GM06990 (cell line): ENCODE measurements at places on chromosomes 13 and 19.

GRCh38 chr13:42874221-42874620, 92.8 kb downstream of the FAM216B start:
- DNase-seq = no peak

GRCh38 chr13:29279356-29280254, 315.9 kb downstream of the SLC7A1 start:
- DNase-seq = no peak

DNA sequence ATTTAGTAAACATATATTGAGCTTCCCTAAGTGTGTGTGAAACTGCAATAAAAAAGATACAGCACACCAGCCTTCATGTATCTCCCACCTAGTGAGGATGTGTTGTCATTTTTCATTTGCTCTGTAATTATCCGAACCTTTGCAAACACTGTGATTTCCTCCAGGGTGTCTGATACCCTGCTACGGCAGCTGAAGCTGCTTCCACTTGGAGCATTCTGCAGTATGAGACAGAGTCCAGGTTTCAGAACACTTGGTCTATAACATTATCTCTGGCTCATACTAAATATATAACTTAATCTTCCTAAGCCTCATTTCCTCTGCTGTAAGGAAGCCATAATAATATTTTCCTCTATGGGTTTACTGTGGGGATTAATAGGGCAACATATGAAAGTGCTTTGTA, 1338.1 kb upstream of the SLC10A2 start:
- no peak for DNase-seq

DNA sequence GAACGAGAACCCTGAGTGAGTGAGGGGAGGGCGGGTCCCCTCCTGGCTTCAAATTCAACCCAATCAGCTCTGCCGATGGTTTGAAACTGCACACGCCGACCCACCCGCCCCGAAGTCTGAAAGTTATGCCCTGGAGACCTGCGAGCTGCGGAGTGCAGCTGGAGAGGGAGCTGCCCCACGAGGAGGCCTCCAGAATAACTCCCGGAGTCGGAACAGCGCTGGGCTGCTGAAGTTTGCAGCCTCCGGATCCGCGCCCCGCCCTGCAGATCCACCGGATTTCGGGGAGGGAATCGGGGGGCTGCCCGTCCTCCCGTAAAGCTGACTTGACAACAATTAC, 7.0 kb downstream of the POU4F1 start:
- no peak for DNase-seq

- DNase-seq = no peak
Measured at GRCh38 chr19:3145909-3146676, 10.3 kb downstream of the GNA15 start.

DNA sequence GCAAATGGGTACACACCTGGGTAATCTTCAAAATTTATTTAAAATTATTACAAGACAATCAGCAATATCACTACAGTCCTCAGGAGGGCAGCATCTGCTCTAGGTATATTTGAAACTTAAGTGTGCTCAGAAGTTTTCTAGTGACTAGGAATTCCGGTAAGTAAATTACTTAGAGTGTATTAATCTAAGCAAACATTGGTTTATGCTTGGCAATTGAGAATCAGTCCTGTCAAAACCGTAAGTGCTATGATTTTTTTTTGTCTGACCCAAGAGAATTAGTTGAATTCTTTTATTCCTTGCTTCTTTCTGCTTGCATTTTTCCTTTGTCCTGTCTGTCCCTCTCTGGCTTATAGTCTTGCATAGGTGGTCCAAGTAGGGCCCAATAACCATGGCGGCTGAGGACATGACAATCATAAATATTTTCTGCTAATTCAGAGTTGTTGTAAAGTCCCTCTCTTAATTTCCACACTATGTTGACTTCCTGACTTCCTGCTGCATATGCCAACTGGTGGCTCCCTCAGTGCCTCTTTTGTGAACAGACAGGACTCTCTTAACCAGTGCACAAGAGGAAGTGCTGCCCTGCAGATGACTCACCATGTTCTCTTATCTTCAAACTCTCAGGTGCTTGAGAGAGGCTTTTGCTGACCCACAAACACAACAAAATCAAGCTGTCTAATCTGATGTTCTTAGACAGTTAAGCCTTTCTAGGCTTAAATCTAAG, 82.2 kb downstream of the SLAIN1 start:
- DNase-seq = peak; percentile 20

DNA sequence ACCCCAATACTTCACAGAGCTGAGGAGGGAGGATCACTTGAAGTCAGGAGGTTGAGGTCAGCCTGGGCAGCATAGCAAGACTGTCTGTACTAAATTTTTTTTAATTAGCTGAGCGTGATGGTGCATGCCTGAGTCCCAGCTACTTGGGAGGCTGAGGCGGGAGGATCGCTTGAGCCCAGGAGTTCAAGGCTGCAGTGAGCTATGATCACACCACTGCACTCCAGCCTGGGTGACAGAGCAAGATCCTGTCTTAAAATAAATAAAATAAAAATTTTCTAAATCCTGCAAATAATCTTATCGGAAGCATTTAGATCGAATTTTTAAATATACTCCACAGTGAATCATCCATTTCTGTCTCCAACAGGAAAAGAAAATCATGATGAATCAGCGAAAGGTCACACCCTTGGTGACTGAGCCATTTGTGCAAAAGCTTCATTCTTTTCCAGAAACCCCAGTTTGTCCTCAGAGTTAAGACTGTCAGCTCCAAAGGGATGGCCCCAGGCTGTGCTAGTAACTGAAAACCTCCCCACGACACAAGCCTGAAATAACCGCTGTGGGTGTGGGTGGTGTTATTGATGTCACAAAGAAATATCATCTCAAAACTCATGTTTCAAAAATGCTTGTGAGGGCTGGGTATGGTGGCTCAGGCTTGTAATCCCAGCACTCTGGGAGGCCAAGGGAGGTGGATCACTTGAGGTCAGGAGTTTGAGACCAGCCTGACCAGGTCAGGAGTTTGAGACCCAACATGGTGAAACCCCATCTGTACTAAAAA, 167.6 kb downstream of the PTPRS start:
- no peak for DNase-seq

GRCh38 chr13:112248862-112249592, 127.1 kb upstream of the SPACA7 start:
- DNase-seq = no peak

DNA sequence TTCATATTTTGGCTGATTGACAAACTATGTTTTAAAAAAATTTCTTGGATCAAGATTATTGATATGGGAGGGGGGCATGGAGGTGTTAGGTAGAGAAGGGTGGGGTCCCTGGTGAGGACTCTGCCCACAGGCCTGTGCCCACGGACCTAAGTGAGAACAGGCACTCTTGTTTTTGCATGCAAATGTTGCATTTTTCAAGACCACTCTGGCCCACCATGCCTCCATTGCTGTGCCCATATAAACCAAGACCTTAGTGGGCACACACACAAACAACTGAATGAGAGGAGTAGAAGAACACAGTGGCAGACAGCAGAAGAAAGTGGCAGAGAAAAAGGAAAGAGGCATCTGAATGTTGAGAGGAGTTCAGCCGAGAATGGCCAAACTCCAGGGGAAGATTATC, 69.6 kb upstream of the ZNF98 start:
- no peak for DNase-seq

DNA sequence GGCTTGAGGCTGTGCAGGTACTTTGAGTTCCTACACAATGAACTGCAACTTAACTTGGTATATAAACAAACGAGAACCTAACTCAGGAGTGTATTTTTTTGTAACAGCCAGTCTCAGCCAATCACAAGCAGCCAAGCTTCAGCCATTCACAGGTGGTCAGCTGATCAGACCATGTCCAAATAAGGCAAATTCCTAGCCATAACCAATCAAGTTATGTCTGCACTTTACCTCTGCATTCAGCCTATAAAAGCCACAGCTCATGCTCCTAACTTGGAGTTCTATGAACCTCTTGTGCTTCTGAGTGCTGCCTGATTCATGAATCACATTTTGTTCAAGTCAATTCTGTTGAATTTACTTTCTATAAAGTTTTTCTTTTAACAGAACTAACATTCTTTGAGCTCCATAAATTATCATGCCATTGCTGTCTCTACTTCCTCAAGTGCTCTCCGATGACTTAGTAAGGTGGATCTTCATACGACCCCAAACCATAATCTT, 16.8 kb upstream of the MEDAG start:
- DNase-seq = no peak

DNA sequence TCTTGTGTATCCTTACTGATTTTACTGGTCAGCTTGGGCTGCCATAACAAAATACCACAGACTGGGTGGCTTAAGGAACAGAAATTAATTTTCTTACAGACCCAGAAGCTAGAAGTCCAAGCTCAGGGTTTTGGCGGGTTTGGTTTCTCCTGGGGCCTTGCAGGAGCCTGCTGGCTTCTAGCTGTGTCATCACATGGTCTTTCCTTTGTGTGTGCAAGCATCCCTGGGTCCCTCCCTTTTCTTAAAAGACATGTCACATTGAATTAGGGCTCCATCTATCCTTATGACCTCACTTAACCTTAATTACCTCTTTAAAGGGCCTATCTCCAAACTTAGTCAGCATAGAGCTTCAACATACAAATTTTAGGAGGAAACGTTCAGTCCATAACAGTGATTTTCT, 23.4 kb downstream of the UBAC2 start:
- DNase-seq = no peak

GRCh38 chr13:76958841-76959432, 10.6 kb downstream of the ACOD1 start:
- DNase-seq = no peak

- no peak for DNase-seq
Measured at GRCh38 chr13:75685239-75685697, 49.1 kb downstream of the LMO7 start.

- peak; percentile 46 for DNase-seq
Measured at GRCh38 chr19:1754636-1755466, 1.5 kb downstream of the ONECUT3 start.

GRCh38 chr19:35171730-35172129, 17.2 kb downstream of the FXYD5 start:
- DNase-seq = no peak

DNA sequence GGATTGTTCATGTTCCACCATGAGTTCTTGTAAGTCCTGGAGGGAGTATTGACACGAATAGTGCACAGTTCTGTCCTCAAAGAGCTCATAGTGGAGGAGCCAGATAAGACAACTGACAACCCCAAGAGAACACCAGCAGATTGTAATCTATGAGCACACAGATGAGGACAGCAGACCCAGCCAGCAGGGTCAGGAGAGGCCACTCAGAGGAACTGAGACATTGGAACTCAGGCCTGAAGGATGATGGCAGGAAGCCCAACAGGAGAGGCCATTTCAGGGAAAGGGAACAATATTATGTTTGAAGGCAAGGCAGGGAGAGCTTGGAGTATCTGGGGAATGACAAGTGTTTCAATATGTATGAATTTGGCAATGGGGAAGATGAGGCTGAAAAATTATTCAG, 63.7 kb upstream of the IPO5 start:
- DNase-seq = no peak

DNA sequence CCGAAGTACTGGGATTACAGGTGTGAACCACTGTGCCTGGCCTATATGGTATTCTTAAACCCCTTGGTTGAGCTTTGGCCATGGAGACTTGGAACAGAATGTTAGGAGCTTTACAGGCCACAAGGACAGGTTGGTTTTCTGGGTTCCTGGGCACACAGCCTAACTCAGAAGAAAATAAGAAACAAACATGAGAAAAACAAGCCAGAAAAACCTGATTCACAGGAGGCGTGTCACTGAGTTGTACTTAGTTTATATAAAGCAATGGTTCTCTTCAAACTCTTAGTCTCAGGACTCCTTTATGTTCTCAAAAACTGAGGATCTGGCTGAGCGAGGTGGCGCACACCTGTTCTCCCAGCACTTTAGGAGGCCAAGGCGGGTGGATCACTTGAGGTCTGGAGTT, 125.1 kb upstream of the SPATA13 start:
- DNase-seq = no peak

- DNase-seq = no peak
Measured at GRCh38 chr19:41175801-41176777, 16.9 kb upstream of the CYP2S1 start.

GRCh38 chr13:45681113-45681512, 21.0 kb upstream of the CBY2 start:
- no peak for DNase-seq

DNA sequence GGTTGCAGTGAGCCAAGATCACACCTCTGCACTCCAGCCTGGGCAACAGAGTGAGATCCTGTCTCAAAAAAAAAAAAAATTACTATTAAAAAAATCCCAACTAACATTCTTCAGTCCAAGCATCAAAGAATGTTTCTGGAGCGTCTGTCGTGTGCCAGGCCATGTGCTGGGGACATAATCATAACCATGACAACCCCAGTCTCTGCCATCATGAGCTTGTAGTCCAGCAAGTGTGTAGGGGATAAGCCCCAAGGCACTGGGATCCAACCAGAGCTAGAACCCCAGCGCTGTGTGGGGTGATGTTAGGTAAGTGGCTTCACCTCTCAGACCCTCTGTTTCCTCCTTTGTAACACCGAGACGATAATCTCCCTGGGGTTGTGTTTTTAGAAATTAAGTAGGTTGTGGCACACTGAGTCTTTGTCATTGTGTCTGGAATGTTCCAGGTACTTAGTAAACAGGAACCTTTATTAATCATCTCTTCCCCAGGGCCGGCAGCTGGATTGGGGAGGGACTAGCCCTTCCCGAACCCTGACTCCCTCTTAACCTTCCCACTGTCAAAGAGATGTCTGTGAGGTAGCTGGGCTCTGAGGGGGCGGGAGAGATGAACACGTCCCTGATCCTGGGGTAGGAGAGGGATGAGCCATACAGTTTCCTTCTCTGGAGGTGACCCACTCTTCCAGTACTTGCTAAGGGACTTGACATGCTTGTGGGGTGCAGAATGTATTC, 5.2 kb downstream of the ITPKC start:
- DNase-seq = no peak

DNA sequence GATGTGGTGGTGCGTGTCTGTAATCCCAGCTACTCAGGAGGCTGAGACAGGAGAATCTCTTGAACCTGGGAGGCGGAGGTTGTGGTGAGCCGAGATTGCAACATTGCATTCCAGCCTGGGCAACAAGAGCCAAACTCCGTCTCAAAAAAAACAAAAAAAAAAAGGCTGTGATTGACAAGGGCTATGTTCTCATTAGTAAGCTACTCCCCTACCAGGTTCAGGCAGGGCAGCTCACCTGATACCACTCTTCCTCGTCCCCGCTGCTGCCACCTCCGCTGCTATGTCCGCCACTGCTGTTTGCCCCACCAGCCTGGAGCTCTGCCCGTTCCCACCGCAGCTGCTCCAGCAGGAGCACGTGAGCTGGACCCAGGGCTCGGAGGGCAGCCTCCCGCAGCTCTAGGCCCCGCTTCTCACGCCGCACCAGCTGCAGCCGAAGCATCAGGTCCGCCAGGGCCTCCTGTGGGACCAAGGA, 9.4 kb downstream of the USHBP1 start:
- no peak for DNase-seq

- no peak for DNase-seq
Measured at GRCh38 chr13:74190999-74191398, 56.8 kb upstream of the KLF12 start.
